ENCODE measurements at places on chromosomes 5 and 9. TPM values are rescaled to one million over a fixed set of nuclear protein-coding genes. Genes with fewer than 3 reads are reported as not detected.

The AQP3 gene
- 0.36 TPM for total RNA-seq

The LCN15 gene
- not detected for total RNA-seq

The MYO10 gene
- total RNA-seq = 155 TPM

The CDC20B gene
- 0.13 TPM for total RNA-seq

The FAM53C gene
- total RNA-seq = 34.4 TPM

The FGFR4 gene
- 4.2 TPM for total RNA-seq

The CCDC107 gene
- total RNA-seq = 7.0 TPM

The QRFP gene
- not detected for total RNA-seq

The ABO gene
- total RNA-seq = 0.22 TPM

The C5orf58 gene
- not detected for total RNA-seq

The FNBP1 gene
- total RNA-seq = 40.5 TPM

The PCDHB8 gene
- total RNA-seq = 0.07 TPM

The TAS2R1 gene
- not detected for total RNA-seq

The EMB gene
- total RNA-seq = 0.07 TPM

The PCDHB14 gene
- total RNA-seq = 0.14 TPM

All from thoracic aorta endothelial cell (primary cell).